Natural killer cell (primary cell): ENCODE measurements at places on chromosomes 4 and X. TPM values are rescaled to one million over a fixed set of nuclear protein-coding genes. Genes with fewer than 3 reads are reported as not detected.

DNA sequence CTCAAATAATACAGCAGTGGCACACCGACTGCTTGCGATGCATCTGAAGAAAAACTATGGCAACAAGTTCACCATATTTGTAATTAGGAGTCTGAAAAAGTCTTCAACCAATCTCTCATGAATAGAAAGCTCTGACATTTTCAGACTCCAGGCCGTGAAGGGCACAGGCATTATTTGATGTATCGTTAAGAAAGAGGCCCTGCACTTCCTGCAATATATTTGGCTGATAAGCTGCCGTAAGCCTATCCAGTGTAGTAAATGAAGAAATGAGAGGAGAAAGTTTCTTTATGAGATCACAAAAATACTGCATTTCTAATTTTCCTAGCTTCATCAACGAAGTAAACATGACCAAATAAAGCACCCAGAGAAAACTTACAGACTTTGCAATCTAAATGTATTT is 613.8 kb upstream of the TECRL start:
- DNase-seq = no peak

DNA sequence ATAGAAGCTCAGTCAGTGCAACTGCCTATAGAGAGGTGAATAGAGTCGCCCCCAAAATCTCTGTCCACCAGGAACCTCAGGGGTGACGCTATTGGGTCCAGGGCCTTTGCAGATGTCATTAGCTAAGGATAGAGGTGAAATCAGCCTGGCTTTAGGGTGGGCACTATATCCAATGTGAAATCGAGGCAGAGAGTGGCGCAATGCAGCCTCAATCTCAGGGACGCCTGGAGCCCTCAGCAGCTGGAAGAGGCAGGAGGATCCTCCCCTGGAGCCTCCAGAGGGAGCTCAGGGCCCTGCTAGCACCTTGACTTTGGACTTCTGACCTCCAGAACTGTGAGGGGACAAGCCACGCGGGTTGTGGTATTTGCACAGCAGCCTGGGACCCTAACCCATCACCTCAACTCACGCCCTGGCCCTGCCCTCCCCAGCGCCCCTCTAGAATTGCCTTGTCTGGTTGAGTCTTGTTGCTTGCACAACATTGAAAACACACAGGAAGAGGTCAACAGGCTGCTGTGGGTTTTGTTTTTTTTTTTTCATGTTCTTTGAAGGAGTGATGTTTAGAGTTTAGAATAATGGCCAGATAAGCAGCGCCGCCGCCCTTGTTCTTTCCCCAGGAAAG is 89.4 kb upstream of the PSAPL1 start:
- no peak for DNase-seq

- DNase-seq = no peak
Measured at GRCh38 chrX:10447564-10448214, 172.7 kb downstream of the MID1 start.

GRCh38 chr4:84678976-84679744 is 96.2 kb downstream of the CDS1 start:
- DNase-seq = no peak

DNA sequence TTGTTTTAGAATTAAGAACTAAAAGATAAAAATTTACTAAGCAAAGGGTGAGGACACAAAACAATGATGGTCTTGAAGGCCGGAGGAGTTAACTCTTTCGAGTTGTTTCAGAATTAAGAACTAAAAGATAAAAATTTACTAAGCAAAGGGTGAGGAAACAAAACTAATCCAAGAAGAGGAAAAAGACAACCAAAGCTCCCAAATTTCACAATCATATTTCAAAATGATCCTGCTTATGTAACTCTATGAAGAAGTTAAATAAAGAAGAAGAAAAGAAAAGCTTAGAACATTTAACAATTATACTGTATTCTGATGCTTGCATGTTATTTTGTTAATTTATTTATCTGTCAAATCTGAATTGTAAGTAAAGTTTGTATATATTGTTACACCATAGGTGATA is 154.8 kb upstream of the SLIT2 start:
- DNase-seq = no peak

DNA sequence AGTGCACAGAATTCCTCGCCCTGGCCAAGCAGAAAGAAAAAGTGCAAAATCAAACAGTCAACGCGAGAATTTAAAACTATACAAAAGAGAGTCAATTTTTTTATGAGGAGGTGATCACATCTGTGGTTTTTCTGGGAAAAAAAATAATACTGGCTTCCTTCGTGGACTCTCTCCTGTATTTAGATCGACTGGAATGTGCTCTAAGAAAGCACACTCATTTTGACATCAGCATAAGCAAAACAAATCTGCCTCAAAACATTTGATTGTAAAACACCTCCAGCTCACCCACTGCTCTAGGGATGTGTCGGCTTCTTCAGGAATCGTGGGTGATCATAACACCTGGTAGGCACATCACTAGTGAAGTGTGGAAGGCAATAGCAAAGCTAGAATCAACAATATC is 417.4 kb upstream of the FAT1 start:
- DNase-seq = no peak

The NXF2 gene
- not detected for total RNA-seq

DNA sequence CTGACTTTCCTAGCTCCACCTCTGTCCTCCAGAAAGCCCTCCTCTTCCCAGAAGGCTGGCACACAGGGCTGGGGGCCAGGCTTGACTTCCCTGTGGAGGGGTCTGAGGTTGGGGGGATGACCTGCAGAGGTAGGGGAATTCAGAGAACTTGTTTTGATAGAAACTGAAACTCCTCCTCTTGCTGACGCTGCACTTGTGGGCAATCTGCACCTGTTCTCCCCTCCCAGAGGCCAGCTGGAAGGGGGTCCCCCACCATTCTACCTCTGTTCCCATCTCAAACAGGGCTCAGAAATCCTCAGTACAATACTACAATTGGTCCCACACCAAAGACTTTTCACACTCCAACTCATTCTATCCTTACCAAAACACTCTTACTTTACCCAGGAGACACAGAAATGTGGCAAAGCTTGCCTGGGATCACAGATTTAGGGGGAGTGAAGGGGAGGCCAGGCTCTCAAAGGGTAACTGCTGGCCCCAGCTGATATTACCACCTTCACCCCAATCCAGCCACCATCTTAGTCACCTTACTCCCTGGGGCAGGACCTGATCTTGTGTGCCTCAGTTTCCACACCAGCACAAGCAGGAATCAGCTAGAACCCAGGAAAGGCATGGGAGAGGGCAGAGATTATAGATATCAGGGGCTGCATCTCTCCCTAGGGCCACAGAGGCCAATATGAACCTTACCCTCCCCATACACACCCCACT is 18.5 kb downstream of the OTUD5 start:
- no peak for DNase-seq

- DNase-seq = no peak
Measured at GRCh38 chrX:13164611-13165010, 120.2 kb upstream of the FAM9C start.

GRCh38 chr4:75432683-75433082 is 81.5 kb downstream of the RCHY1 start:
- DNase-seq = no peak

The FGA gene
- total RNA-seq = not detected

DNA sequence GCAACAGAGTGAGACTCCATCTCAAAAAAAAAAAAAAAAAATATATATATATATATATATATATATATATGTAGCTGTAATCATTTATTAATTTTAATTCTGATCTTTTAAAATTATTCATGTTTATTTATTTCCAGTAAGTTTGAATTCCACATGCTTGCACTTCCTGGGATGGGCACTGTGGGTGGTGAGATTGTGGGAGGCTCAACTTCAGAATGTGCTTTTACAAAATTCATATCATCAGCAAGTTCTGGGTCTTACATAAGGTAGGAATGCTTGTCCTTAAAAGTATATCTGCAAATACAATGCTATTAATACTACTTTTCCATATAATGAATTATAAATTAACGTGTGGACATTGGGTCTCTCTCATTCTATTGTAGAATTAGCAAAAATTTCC is 156.5 kb downstream of the EMCN start:
- DNase-seq = no peak
